ENCODE measurements at places on chromosomes 12 and 14.

DNA sequence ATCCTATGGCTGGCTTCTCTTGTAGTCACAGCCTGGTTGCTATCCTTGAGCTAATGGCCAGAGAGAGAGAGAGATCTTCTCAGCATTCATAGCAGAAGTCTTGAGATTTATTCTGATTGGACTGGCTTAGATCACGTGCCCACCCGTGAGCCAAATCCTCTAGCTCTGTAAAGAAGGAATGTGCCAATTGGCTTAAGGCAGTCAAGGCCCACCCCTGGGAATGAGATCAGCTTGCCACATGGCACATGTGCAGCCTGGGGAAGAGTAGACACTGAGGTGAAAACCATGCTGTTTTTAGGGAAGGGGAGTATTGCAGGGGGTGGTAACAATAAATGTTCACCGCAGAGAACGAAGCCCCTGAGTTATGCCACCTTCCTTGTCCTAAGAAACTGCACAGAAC is 36.3 kb downstream of the PLEKHG7 start:
- no peak for DNase-seq

GRCh38 chr12:103816663-103817062 is 24.4 kb downstream of the NT5DC3 start:
- no peak for DNase-seq

DNA sequence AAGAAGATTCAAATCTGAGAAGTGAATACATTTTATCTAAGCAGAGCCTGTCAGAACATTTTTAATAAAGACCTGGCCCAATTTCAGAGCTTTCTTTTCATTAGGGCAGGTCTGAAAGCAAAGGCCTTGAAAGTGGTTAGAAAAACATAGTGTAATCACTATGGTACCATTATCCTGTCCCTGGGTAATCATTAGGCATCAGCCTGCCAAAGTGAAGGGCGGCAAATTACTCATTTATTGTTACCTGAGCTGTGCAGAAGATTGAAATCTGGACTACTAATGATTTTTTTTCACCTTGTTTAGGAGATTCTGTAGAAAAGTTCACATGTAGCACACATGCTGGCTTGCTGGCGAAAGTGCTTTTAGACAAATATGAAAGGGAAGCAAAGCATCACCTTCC is 92.6 kb upstream of the PRKD1 start:
- no peak for DNase-seq

DNA sequence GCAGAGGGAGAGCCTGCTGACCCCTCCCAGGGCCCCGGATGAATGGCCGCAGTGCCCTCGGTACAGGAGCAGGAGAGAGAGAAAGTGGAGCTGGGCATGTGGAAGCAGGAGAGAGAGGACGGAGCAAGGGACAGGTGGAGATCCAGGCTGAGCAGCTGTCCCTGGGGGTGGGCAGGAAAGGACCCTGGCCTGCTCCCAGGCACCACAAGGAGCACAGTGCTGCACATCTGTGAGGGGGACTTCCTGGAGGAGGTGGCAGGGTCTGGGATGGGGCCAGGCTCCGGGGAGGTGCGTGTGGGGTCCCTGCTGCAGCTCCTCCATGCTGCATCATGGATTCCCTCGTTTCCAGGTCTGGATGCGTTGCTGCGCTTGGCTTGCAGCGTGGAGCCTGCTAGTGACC is 13.0 kb upstream of the DLK1 start:
- no peak for DNase-seq

GRCh38 chr14:52553002-52553670 is 500 bp downstream of the GPR137C start:
- DNase-seq: no peak

DNA sequence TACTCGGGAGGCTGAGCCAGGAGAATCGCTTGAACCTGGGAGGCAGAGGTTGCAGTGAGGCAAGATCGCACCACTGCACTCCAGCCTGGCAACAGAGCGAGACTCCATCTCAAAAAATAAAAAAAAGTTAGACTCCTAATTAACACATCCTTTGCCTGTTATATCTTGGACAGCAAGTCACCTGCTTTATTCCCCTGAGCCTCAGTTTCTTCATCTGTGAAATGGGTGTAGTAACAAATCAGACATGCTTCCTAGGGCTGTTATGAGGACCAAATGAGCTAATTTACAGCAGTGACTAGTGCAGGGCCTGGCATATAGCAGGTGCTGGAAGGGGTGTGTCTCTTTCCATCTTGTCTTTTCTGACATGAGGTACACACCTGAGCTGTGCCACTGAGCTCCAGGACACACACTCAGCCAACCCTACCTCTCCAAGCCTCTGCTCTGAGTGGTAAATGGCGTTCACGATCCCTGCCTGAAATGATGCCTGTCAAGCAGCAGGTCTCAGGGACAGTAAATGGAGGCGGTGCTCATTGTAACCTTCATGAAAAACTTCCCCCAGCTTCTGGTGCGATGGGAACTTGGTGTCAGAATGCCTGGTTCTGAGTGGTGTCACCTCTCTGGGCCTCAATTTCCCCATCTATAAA is 31.7 kb downstream of the FOXN4 start:
- no peak for DNase-seq

DNA sequence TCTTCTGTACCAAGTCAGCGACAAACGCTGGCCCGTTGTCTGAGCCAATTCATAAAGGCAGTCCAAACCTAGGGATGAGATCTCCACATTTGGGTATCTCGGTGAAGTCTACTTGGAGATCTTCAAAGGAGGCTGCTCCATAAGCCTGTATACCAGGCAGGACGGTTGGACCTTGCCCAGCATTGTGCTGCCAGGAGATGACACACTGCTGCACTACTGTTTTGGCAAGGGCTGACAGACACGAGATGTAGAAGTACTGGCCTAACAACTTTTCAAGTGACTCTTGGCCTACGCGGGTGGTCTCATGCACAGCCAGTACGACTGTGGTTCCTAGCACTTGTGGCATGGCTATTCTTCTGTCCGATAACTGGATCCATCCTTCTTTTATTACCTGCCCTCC is 135.3 kb downstream of the SLC38A6 start:
- DNase-seq: no peak

- no peak for DNase-seq
Observed at GRCh38 chr12:62670986-62671720, 204.5 kb downstream of the MON2 start.

DNA sequence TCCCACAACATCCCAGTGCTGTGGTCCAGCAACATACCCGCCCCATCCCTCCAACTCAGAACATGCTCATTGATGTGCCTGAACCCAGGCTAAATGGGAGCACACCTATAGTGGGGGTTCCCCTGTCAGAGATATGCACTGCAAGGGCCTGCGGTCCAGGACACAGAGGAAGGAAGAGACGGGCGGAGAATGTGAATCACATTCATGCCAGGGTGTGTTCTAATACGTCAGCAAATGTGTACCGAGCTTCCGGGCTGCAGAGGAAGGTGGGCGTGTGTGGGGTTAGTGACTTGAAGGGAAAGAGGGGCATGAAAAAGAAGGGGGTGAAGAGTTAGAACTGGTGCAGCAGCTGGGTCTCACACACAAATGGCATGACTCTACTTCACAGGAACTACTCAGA is 83.7 kb downstream of the DPF3 start:
- no peak for DNase-seq

DNA sequence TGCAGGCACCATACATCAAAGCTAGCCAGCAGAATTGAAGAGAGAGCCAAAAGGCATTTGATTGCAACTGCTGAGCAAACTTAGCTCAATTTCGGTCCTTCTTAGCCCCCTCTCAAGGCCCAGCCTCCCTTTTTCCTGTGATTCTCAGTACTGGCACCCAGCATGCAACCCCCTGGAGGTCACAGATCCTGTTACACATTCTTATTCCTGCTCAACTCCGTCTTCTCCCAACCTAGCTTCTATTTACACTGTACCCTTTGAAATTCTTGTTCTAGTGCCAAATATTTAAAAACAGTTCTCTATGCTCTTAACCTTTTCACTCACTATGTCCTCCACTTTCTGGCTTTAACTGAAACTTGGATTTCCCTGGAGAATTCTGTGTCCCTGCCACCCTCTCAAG is 131.3 kb upstream of the CPSF6 start:
- no peak for DNase-seq

- no peak for DNase-seq
Observed at GRCh38 chr12:109968032-109968420, 28.1 kb downstream of the GIT2 start.

DNA sequence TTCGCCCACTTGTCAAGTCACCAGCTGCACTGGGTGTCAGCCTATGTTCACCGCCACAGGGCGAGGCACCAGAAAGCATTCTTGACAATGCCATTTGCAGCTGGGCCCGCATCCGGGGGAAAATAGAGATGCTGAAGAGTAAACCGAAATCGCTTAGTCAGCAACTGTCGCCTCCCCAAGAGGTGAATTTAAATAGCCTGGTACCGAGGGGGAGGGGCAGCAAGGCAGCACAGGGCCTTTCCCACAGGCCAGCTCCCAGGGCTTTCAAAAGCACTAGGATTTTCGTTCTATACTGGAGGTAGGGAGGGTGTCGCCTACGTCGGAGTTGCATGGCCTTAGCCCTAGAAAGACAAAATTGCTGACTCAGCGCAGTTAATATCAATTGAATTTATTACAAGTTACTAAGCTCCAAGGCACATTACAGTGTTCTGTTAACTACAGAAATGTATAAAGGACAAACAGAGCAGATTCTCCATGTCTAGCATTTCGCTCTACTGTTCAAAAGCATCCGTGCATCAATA is 4.3 kb downstream of the IRF2BPL start:
- no peak for DNase-seq

- DNase-seq: no peak
Observed at GRCh38 chr14:54642801-54643695, 76.1 kb downstream of the SAMD4A start.

- DNase-seq: no peak
Observed at GRCh38 chr12:92242907-92243306, 97.3 kb upstream of the BTG1 start.

- DNase-seq: no peak
Observed at GRCh38 chr12:124493809-124494750, 73.3 kb downstream of the NCOR2 start.

GRCh38 chr12:22271023-22271422 is 63.5 kb downstream of the ST8SIA1 start:
- no peak for DNase-seq

- no peak for DNase-seq
Observed at GRCh38 chr12:100823963-100824362, 29.4 kb downstream of the ANO4 start.

- no peak for DNase-seq
Observed at GRCh38 chr12:12212769-12213168, 54.1 kb downstream of the LRP6 start.

GRCh38 chr14:72433511-72433910 is 460.4 kb downstream of the DPF3 start:
- DNase-seq: no peak

- no peak for DNase-seq
Observed at GRCh38 chr14:81406863-81407262, 6.7 kb upstream of the STON2 start.

DNA sequence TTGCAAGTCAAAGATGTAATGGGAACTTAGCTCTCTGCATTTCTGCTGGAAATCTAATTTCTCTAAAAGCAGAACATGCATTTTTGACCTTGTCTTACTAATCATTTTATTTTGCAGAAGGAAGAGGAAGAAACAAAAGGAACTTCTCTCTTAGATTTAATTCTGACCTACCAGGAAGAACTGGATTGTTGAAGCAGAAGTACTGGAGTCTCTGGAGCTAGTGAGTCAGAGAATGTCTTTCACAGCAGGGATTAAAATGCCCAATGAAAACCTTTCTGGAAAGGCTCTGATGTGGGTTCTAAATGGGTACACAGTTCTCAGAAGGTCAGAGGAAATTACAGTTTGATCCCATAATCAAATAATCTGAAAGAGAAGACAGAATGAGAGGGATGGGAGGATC is 70.8 kb upstream of the GNG2 start:
- DNase-seq: no peak

GRCh38 chr12:40464121-40464520 is 228.1 kb upstream of the CNTN1 start:
- DNase-seq: no peak

DNA sequence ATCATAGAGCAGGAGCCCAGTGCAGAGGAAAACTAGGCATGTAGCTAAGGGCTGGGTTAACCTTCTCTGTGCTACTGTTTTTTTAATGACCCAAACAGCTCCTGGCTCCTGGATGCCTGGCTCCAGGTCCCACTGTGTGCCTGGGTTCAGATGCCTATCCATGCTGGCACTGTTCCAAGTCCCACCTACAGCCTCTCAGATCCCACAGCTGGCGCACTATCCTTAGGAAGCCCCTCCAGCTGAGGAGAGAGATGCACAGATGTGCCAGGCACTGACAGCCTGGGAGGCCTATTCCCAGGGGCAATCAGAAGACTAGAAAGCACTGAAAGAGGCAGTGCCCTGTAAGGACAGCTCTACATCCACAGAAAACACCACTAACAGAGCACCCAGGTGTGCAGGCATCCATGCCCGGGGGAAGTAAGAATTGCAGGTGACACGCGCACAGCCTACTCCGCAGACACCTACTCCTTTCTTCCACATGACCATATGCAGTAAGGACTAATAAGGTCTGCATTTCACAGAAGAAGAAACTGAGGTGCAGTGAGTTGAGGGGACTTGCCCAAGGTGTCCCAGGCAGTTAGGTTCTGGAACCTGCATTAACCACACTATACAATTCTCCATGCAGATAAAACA is 51.2 kb downstream of the PITPNM2 start:
- DNase-seq: no peak

- no peak for DNase-seq
Observed at GRCh38 chr12:89655841-89656240, 52.8 kb downstream of the ATP2B1 start.

- no peak for DNase-seq
Observed at GRCh38 chr12:94207849-94208621, 59.7 kb downstream of the PLXNC1 start.

GRCh38 chr14:21820631-21821030 is 147.0 kb upstream of the OR4E1 start:
- no peak for DNase-seq

DNA sequence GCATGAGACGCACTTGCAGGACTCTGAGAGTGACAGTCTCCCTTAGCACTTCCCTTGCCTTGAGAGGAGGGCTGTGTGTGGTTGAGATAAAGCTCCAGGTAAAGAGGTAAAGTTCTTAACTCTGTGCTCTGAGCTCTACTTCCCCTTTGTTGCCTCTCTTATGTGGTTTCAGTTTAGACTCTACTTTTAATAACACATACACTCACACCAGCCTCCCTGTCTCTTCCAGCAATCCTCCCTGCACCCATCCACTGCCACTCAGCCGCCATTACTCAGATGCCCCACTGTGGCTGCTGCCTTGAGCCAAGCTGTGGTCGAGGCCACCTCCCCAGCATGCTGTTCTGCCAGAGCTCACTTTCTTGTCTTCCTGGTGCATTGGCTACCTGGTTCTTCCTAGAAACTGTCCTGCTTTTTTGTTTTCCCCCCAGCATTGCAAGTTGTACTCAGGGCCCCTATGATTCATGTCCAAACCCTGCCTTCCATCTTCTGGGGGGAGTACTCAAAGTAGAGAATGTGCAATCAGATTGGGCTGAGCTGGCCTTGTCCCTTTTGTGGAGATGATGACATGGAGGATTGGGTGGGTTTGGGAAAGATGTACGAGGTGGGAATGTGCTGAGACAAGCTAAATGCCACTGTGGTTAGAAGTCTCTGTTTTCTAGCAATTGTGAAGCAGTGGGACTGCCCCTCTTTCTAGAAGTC is 115.5 kb upstream of the PARP11 start:
- no peak for DNase-seq

Data from CMK (cell line).